ENCODE measurements at places on chromosomes 7 and 10.

- no peak for DNase-seq
Measured at GRCh38 chr10:119362122-119362521, 154.8 kb downstream of the GRK5 start.

DNA sequence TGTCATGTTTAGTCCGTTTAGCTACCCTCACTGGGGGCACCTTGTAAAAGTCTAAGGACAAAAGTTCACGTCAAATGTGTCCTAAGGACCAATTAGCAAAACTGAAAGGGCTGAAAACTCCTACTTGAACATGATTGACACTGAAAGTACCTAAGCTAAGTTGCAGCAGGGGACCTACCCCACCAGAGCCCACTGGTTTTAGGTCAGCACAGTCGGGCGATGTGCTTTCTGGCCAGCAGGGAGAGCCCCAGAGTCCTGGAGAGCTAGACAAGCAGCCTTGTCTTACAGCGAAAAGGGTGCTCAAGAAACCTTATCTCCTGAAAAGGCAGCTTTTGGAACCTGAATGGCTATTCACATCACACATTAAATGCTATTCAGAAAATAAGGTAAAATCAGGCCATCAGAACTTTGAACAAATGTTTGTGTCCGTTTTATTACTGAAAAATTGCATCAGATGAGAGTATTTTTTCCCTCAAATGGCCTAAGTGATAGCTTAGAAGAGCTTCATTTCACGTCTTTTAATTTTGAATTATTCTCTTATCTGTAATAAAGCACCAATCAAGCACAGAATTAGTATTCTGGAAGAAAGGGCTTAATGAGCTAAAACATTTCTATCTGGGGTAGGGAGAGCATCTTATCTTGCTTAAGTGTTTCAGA lies 52.2 kb upstream of the MKI67 start:
- no peak for DNase-seq

DNA sequence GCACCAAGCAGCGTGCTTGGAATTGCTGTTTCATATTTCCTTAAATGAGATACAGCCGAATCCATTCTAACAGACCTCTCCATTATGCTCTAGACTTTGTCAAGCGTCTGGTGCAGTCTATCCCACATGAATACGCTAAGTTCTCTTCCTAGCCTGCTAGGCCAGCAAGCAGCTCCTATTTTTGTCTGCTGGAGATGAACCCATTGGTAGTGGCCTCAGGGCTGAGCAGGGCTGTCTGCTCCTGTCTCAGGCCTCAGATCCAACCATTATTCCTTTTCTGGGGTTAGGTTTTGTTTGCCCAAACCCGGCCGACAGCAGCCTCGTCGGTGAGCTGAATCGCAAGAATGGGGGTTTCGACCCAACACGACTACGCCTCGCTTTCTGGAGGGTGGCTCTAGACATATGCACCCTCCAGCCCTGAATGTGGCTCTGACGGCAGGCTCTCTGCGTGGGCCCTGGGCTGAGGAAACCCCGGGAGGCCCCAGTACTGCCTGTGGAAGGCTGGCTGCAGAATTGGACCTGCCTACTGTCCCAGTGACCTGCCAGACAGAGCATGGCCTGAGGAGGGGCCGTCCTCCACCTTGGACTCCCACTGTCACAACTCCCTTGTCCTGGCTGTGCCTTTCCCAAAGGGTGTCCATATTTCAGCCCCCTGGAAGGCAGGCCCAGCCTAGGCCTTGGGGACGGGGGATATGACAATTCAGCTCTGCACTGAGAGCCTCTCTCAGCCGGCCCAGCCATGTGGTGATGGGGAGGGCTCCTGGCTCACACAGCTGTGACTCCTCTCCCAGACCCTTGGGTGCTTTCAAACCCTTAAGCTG lies 267.9 kb upstream of the TCERG1L start:
- DNase-seq, result no peak

DNA sequence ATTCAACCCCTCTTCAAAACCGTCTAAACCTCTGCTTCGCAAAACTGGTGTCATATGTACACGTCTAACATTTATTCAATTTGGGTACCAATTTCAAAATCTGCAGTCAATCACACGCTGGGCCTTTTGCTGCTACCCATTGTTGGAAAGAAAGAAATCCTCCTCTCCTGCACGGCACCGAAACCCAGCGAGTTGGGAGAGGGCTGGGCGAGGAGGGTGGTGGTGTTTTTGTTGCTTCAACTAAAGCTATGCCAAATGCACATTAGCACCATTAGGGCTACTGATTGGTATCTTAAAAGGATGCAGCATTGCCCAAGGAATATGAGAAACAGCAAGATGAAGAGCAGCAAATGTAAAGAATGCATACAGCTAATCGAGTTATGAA lies 7.8 kb downstream of the EBF3 start:
- no peak for DNase-seq

DNA sequence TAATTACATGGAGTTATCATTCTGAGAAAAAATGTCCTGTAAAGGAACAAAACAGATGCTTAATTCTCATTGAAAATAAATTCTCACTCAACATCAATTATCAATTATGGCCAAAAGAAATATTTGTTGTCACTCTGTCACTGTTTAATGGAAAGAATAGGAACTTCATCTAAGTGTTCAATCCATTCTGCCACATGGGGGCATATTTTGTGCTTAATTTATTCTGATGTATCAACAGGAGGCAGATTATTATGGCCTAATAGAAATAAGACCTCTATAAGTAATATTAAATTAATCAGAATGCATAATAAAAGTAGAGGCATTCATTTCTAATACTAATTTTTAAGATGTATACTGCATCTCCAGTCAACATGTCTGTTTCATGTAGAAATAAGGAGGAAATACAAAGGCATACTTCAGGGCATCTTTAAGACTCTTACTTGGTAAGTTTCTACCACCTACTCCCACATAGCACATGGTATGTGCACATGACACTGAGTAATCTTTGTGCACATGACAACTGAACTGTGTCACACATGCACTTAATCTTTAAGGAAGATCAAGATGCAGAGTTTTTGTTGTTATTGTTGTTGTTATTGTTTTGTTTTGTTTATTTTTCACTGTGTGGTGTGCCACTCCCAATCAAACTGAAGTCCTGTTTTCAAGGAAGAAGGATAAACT lies 420.4 kb upstream of the SEMA3A start:
- DNase-seq, result no peak

DNA sequence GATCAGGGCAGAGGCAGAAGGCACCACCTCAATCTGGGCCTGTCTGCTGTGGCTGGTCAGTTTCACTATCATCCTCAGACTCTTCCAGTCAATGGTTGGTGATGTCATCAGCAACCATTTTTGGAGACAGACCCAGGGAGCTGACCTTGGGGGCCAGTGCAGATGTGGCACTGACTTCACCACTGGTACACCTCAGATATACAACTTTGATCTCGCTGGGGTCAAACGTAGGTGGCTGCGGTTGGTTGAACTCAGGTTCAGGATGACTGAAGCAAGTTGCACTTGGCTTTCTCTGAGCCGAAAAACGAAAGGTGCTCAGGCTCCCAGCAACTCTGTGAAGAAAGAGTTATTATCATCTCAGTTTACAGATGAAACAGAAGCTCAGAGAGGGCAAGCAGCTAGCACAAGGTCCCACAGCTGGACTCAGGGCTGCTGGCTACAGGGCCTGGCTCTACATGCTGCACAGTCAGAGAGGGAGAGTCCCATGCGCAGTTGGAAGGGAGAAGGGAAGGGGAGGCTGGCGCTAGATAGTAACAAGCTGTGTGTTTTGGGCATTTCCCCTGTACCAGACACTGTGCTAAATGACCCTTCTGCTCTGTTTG lies 27.2 kb downstream of the ANKRD16 start:
- DNase-seq, result no peak

DNA sequence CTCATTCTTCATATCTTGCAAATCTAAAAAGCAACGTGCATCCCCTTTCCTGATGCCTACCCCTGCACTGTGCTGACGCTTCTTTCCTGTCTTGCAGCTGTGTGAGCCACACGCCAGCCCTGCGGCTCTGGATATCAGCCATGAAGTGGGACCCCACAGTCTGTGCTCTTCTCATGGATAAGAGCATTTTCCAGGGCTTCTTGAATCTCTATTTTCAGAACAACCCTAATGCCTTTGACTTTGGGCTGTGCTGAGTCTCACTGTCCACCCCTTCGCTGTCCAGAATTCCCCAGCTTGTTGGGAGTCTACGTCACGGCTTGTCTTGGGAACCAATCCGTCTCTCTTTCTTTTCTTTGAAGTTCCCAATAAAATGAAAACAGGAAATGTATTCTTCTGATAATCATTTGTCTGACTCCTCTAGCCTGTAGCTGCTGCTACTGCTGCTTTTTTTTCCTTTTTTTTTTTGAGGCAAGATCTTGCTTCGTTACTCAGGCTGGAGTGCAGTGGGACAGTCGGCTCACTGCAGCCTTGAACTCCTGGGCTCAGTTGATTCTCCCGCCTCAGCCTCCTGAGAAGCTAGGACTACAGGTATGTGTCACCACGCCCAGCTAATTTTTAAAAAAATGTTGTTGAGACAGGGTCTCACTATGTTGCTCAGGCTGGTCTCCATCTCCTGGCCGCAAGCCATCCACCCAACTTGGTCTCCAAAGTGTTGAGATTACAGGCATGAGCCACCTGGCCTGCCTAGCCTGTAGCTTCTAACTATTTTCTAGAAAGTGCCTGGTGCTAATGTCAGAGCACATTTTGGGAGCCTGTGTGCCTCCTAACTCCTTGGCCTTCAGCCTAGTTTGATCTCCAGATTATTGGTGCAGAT lies 30.3 kb downstream of the GSTO2 start:
- no peak for DNase-seq

DNA sequence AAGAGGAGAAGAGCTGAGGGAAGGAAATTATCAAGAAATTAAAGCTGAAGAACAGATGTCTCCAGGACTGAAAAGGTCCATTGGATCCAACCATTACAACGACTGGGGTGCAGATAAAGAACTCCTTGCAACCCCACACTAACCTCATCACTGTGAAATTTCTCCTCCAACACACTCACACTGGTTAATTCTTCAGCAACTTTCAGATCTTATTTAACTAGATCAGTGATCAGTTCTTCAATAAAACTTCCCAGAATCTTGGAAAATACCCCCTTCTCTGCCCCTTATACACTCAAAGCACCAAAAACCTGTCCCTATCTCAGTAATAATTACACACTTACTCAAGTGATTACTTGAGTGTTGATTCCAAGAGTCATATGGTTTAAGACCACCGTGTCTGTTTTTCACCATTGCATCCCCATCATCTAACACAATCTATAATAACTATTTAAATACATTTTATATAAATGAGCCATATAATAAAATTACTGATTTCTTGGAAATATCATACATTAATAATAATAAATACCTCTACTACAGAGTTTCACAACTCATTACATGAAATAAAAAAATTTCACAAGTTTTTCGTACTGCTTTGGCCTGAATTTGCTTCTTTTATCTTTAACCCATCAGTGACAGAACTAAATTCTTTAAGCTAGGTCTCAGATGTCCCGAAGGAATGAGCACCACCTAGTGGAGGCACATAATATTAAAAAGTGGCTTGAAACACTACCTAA lies 123.7 kb downstream of the MPP7 start:
- DNase-seq, result no peak

DNA sequence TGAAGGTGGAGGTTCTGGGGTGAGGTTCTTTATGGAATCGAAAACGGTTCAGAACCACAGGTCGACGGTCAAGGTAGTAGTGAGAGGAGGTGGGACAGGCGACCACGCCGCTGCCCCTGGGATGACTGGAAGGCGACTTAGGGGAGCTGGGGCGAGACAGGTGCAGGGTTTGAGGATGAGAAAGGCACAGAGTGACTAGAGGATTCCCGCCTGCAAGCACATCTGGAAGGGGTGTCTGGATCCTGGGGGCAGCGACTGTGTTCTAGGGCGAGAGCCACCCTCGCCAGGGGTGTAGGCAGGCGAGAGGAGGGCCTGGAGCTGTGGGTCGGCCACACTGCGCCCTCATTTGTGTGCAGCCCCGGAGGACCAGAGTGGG lies 468 bp upstream of the IRF5 start:
- DNase-seq, result no peak

Data from fibroblast of skin of left biceps (primary cell).